Activated CD8-positive, alpha-beta memory T cell treated with anti-CD3 and anti-CD28 coated beads for 1 hour (primary cell): ENCODE measurements at places on chromosomes 12 and 14.

- DNase-seq, result no peak
These were observed 192.6 kb upstream of the HMGA2 start for GRCh38 chr12:65631621-65632111.

GRCh38 chr12:88241862-88242570 lies 99.9 kb downstream of the TMTC3 start:
- DNase-seq, result no peak

DNA sequence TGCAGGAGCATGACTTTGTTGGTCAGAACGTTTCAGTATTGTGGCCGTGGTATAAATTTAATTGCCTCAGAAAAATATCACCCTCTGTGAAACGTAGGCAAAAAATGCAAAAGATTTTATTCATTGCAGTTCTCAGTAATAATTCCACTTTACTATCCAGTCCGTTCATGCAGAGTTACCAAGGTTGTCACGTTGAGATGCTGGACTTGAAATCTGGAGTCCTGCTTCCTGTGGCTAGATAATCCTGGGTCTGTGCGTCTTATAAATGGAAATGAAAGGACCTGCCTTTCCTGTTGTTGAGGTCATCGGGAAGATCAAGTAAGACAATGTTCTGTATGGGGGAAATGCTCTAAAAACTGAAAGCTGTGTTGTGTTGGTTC lies 1.3 kb upstream of the AVPR1A start:
- no peak for DNase-seq

GRCh38 chr14:105888784-105889665 lies 362.6 kb downstream of the TMEM121 start:
- DNase-seq, result no peak

DNA sequence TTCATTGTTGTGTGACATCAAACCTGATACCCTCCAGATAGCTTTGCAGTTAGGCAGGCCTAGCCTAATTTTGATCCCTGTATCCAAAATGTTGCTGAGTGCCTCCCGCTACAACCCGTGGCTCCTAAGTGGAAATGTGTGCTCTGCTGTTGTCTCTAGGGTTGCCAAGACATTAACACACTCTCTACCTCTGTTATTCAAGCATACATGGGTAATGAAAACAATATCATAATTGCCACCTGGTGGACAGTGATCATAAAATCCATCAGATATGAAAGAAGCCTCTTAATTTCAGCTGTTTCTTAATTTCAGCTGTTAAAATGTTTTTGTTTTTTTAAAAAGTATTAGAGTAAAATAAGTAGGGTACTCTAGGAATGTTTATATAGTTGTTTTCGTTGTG lies 93.5 kb downstream of the PLEKHA5 start:
- no peak for DNase-seq

- DNase-seq, result no peak
These were observed 6.9 kb upstream of the TSPAN8 start for GRCh38 chr12:71164568-71165197.

GRCh38 chr12:2578211-2578610 lies 216.6 kb upstream of the FKBP4 start:
- no peak for DNase-seq

- DNase-seq, result no peak
These were observed 40.9 kb downstream of the TSHR start for GRCh38 chr14:80996049-80996901.

- no peak for DNase-seq
These were observed 69.9 kb downstream of the PPM1H start for GRCh38 chr12:62865065-62865464.

- no peak for DNase-seq
These were observed 136.4 kb upstream of the NCOR2 start for GRCh38 chr12:124703856-124704255.

GRCh38 chr14:97177016-97177415 lies 379.8 kb downstream of the VRK1 start:
- DNase-seq, result peak; percentile 10

DNA sequence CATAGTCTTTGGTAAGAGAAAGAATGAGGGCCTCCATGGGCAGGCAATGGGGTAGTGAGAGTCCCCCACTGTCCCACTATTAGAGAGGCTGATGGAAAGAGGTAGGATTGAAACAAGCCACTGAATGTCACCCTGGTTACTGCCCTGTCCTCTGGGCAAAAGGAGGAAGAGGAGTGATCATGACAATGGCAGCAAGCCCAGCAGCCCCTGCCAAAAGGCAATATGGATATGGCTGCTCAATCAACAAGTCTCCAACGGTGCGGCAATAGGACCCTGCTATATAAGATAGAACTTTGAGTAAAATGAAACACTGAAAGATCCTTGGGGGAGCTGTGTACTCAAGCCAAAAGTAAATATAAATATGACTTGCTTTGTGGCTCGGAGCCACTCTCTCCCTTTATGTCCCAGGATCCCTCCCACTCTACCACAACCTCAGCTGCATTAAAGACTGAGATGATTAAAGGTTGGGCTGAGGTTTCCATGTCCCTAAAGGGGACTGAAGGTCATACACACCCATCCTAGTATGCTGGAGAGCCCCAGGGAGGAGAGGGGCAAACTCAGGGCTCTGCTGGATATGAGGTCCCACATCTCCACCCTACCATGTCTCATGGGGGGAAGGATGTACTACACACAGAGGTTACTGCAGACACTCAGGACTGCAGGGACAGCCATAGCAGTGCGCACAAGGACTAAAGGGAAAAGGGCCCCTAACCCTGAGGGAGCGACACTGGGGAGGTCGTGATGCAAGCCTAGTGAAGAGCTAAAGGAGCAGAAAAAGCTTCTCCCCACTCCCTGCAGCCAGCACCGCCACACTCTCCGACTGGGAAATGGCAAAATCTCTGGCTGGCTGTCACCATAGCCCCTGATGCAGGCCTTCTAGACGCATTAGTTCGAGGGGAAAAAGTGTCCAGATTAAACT lies 5.9 kb downstream of the POMT2 start:
- DNase-seq, result no peak

- no peak for DNase-seq
These were observed 2.2 kb upstream of the TMEM119 start for GRCh38 chr12:108599948-108600701.

- no peak for DNase-seq
These were observed 46.5 kb downstream of the SPATS2 start for GRCh38 chr12:49413796-49414195.

- DNase-seq, result no peak
These were observed 117.4 kb downstream of the KTN1 start for GRCh38 chr14:55697414-55697861.

GRCh38 chr12:15956413-15957185 lies 45.5 kb downstream of the DERA start:
- no peak for DNase-seq

DNA sequence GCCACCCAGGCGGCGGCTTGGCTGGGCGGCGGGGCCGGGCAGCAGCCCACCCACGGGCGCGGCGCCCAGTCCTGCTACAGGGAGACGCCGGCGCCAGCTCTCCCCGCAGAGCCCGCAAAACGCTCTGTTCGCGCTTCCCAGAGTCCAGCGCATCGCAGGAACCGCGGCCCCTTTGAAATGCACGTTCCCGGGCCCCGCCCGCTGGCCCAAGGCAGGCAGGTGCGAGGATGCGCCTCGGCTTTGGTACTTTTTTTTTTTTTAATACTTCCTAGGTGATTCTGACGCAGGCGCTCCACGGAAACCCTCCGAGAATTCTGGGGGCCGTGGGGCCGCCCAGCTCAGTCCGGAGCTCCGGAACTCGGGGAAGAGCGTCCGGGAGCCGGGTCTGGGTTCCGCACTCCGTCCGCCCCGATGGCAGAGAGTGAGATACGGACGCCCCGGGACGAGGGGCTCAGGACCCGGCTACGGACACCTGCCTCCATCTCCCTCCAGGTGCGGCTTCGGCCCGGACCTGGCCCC lies 483 bp downstream of the POC1B start:
- DNase-seq, result no peak

DNA sequence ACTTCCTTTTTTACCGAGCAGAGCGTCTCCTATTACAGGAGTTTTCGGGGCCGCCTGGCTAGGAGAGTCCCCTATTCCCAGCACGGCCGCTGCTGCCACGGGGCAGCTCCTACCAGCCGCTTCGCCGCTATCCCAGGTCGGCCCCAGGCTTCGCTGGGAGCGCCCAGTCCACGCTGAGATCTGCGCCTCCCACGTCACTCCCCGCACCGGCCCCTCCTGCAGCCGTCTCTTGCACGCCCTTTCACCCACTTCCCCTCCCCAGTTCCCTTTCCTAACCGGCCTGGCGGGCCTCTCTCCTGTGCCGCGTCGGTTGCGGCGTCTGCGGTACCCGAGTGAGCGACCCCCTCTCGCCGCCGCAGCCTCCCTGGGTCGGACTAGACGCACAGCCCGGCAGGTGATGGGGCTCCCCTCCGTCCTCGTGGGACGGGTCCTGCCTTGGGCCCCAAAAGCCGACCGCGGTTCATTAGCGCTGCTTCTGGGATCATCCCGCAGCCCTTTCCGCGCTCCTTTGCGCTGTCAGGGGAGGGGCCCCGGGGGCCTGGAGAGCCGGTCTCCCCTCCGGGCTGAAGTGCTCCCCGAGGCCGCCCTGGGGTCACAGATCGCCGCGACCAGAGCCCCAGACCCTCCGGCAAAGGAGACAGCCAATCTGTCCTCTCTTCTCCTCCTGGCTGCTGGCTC lies 1318.4 kb downstream of the TMEM121 start:
- DNase-seq, result no peak

GRCh38 chr14:88037325-88037724 lies 32.4 kb downstream of the GPR65 start:
- DNase-seq, result no peak

DNA sequence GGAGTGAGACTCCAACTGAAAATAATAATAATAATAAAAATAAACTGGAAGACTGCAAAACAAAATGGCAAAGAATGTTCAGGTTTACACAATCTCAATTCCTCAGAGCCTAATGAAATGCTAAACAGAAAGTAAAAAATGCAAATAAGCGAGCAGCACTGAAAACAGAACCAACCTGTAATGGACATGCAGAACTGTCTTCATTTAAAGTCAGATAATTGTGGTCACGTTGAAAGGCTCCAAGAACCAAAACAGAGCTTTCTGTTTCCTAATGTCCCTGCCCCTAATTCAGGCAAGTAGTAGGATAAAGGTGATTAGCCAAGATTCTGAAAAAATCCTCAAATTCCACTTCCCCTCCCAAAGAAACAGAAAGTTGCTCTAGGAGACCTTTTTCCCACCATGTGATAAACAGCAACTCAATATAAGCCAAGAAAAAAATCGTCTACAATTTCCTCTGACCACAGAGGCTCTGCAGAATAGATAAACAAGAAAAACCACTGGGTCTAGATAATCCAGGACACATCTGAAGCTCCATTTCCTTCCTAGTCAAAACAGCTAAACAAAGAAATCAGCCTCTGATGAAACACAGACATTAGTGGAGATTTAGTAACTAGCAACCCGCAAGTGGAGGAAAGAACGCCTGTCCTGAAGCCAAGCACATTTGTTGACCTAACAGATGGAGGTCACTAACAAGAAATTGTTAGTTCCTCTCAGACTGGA lies 3.0 kb downstream of the MIS18BP1 start:
- DNase-seq, result no peak

DNA sequence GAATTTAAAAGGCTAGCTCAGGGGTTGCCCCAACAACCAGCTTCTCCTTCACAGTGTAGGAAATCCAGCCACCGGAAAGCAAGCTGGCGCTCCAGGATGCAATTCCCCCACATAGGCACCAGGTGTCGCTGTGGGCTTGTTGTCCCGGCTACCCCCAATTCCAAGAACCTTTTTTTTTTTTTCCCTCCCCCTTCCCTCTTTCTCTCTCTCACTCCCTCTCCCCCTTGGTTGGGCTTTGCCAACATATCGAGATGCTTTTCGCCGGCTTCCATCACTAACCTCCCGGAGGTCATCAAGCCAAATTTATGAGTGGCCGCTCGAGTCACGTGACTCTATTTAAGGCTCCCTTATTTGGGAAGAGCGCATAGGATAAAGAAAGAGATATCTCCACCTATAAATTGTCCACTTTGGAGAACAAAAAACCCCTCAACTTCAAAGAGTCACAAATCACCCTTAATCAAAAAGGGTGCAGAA lies at the start of gene HOXC5:
HOXC5 (plus strand) TSS at position 424 of the 474 bp plus-strand sequence. CDS start 73 bp downstream, outside the sequence.
- no peak for DNase-seq

DNA sequence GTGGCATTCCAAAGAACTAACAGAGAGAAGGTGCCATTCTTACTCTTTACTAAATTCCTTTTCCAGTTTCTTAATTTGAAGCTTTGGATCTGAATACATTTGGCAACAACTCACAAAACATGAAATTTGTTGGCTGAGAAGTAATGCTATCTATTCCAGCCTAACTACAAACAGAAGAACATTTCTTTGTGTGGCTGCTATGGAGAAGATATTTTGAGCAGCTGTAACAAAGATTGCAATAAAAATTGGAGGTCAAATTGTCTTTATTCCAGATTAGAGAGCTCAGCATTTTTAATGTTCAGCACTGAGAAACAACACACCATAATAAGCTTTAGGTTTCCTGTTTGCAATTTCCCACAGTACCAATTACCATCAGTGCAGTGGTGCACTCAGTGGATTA lies 835.8 kb upstream of the FLRT2 start:
- DNase-seq, result no peak

DNA sequence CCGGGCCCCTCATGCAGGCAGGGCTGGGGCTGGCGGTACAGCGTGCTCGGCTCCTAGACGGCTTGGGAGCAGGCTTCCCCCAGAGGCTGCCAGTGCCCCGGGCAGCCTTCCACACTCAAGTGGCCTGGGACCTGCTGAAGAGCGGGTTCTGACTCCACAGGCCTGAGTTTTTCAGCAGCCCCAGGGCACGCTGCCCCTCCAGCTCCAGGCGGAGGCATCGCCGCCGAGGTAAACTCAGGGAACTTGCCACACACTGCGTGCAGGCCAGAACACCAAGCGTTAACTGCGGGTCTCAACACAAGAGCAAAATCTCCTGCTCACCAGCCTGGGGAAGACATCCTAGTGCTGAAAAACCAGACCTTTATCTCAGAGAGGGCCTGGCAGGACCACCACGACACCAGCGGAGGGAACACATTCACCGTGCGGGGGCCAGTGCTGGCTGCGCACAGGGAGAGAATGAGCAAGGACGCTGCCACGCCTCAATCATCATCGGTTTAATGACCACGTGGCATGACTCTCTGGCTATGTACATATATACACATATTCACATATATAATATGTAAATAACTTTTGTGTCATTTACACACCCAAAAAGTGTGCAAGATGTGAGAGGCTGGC lies 21.3 kb downstream of the PSMC1 start:
- DNase-seq, result no peak

- no peak for DNase-seq
These were observed 29.3 kb downstream of the DUSP16 start for GRCh38 chr12:12533238-12533829.

GRCh38 chr14:41397926-41398325 lies 208.8 kb upstream of the LRFN5 start:
- DNase-seq, result no peak

GRCh38 chr14:99038431-99038820 lies 233.6 kb downstream of the BCL11B start:
- no peak for DNase-seq

DNA sequence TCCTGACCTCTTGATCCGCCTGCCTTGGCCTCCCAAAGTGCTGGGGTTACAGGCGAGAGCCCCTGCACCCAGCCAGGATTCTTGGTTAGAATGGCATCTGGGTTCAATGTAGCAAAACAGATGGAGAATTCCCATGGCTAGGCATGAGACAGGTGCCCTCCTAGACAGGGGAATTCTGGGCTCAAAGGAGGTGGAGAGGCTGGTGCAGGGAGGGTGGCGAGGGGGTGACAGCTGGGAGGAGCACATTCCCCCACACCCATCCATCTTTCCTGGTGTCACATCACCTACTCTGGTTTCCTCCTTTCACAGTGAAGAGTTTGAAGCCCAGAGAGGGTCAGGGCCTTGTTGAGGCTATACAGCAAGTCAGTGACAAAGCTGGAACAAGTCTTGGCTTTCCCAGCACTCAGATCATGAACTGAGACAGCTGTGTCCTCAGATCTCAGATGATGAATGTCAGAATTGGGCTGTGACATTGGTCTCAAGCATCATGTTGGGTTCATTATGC lies 2.8 kb downstream of the SERPINA1 start:
- DNase-seq, result no peak

- DNase-seq, result no peak
These were observed 164.2 kb upstream of the HMGA2 start for GRCh38 chr12:65660096-65660495.
